ENCODE measurements at places on chromosomes 7 and 10.

GRCh38 chr7:10875080-10875479 is 98.6 kb upstream of the PHF14 start:
- DNase-seq: no peak

DNA sequence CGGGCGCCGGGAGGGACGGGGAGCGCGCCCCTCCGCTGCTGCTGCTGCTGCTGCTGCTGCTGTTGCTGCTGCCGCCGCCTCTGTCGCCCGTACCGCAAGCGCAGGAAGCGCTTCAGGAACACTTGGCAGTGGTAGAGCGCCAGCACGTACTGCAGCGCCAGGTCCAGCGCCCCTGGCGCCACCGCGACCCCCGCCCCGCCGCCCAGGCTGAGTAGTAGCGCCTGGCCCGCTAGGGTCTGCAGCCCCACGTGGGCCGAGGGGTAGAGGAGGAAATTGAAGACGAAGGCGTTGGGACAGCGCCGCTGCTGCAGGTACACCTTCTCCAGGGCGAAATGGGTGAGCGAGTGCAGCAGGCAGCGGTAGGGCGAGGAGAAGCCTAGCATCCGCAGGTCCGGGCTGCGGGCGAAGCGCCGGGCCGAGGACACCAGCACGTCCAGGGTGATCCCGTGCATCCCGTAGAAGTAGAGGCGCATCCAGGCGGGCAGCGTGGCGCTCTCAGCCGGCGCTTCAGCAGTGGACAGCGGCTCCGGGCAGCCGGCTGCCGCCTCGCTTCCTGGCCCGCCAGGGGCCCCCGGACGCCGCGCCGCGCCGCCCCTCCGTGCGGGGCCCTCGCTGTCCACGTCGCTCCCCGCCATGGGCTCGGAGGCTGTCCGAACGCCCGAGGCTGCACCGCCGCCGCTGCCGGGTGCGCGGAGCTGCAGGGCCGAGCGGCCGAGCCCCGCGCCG is at the start of gene TMEM229A:
TMEM229A (minus strand) TSS at position 699 of the 726 bp plus-strand sequence; CDS start at position 635, 64 bp downstream.
- no peak for DNase-seq

DNA sequence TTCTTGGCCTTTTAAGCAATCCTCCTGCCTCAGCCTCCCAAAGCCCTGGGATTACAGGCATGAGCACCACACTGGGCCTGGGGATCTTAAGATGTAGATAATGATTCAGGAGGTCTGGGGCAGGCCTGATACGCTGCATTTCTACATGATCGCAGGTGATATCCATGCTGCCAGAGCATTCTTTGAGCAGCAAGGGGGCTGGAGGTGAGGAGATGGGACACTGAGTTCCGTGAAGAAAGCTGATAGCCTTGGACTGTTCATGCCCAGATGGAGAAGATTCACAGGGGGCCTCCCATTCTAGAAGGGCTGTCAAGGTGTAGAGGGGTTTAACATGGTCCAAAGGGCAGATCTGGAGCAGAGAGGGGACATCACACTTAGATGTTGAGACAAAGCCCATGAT is 480.3 kb downstream of the RPS24 start:
- DNase-seq: no peak

GRCh38 chr7:55481155-55481554 is 91.1 kb downstream of the VOPP1 start:
- no peak for DNase-seq

- no peak for DNase-seq
These were observed 2.8 kb downstream of the DUSP5 start for GRCh38 chr10:110500515-110500905.

DNA sequence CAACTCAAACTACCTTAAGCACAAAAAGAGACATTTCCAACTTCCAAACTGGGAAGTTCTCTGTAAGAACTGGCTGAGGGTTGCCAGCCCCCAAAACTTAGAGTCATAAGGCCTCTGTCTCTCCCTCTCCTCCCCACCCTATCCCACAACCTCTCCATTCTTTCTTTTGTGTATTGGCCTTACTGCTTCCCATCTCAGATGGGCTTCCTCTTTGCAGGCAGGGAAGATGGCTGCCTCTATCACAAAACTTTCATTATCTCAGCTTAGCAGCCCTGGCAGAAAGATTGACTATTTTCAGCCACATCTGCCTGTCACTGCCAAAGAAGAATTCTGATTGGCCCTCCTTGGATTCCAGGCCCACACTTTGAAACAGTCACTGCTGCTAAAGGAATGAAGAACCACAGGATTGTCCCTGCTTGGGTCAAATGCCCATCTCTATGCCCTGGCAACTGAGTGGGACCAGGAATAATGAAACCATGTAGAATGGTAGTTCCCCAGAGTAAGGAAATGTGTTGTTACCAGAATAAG is 58.0 kb upstream of the PRKAR2B start:
- no peak for DNase-seq

GRCh38 chr7:135129579-135129978 is 18.3 kb upstream of the TMEM140 start:
- DNase-seq: no peak
